ENCODE measurements at places on chromosomes 1 and 21.

GRCh38 chr1:112614460-112615065 lies 4.4 kb downstream of the ST7L start:
- DNase-seq, result no peak

- DNase-seq, result no peak
Observed at GRCh38 chr1:63821091-63822005, 47.5 kb downstream of the ROR1 start.

DNA sequence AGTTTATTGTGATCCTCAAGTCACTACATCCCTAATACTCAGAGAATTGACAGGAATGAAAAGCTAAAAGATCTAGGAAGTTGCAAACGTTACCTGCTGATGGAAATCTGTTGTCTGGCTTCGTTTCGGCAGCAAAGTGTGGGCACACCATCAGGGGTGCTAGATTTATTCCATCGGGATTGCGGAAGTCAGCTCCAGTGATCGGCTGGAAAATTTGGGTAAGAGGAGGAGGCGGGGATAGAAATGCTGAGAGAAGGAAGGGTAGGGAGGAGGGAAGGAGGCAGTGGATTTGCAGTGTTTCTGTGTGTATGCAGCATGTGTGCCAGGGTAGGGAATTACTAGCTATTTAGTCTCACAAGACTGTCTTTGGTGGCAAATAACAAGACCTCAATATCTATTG lies at the start of gene CTSK:
TSS of gene CTSK (minus strand) at position 140 of the 400 bp plus-strand sequence. CDS start 1,455 bp downstream, outside the sequence.
- no peak for DNase-seq

- no peak for DNase-seq
Observed at GRCh38 chr1:209375671-209376365, 207.7 kb upstream of the CAMK1G start.

GRCh38 chr1:11422686-11423085 lies 56.3 kb upstream of the DISP3 start:
- no peak for DNase-seq

DNA sequence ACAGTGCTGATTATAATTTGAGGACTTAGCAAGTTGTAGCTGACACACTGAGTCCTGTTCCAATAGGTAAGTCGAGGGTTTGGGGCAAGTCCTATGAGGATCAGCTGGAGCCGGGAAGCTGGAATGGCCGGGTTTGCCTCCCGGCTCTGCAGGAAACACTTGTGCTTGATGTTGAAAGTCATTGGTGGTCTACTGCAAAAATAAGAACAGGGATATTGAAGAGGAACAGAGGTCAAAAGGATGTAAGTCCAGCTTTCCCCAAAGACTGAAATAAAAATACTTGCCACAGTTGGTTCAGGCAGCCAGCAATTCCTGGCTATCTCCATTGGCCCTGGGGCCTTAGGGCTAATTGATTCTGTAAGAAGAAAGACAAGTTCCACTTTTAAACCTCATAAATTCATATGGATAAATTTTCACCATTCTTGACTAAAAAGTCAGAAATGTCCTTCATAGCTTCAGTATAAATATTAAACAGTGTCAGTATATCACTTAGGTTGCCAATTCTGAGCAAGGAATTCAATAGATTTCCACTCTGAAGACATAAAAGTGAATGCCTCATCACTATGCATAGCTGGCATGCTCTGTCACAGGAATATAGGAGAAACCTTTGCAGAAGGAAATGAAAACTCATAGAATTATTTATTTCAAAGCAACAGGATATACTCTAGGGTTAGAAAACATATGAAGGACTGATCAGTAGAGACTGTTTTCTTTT lies 165.2 kb downstream of the AK5 start:
- no peak for DNase-seq

DNA sequence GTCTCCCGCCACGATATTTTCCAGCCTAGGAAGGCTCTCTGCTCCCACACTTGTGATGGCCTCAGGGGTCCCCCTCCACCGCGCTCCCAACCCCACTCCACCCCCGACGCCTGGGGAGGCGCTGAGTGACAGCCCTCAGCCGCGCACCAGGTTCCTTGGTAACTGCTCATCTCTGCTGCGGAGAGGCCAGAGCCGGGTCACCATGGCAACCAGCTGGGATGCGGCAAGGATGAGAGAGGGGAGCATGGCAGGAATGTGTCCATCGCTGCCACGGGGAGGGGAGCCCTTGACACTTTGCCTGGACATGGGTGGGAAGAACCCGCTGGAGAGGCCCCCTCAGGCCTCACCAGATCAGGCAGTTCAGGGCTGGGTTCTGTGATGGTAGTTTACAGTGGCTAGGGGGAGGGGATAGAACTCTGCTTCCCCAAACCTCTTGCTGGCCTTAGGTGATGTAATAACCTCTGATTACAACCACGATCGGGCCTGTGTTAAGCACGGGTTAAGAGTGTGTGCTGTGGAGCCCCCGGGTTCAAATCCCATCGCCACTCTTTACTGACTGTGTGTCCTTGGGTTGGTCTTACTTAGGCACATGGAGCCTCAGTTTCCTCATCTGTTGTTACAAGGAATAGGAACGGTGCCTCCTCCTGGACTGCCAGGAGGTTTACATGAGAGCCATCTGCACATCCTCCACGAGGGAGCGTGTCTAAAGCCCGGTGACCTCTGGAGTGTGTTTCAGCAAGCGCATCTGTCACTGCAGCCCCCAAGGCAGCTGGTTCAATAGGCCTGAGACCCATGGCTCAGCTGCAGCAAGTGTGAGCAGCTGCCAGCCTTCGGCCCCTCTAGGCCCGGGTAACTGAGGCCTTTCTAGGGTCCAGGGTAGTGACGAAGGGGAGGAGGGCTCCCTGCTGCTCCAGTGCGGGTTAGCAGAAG lies 6.3 kb downstream of the KIF17 start:
- peak; percentile 57 for DNase-seq

DNA sequence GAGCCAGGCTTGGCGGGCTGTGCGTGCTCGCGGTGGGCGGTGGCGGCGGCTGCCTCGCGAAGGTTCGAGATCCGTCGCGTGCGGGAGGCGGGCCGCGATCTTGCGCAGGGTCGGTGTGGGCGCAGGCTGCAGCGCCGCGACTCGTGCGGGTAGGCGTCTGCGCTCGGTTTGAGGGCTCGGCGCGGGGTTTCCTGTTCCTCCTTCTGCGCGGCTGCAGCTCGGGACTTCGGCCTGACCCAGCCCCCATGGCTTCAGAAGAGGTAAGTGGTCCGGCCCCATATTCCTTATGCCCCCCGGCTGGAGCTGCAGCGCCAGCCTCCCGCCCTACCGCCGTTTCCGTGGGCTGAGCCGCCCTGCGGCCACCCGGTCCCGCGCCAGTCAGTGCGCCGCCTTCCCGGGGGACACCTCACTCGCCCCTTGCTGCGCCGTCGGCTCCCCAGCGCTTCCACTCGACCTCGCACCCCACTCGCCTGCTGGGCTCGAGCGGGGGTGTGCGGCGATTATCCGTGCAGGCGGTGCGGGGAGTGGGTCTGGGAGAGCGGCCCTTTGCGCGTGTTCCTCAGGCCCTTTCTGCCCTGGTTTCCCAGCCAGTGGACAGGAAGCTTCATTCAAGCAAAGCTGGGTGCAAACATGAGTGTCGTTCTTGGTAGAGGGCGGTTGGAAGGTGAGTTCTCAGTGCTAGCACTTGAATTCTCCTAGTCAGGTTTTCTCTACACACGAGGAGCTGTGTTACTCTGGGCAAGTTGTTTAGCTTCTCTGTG lies at the start of gene CACYBP:
TSS of gene CACYBP (plus strand) at position 12 of the 761 bp plus-strand sequence. CDS start at position 246, 234 bp downstream.
- no peak for DNase-seq

All from DMS 273 treated with DMSO at 0.1 percent for 48 hours (cell line).